NB4 (cell line): ENCODE measurements at places on chromosomes 7 and 10.
A peak's percentile ranks its signal among the peaks of the same experiment; 100 is the strongest.

DNA sequence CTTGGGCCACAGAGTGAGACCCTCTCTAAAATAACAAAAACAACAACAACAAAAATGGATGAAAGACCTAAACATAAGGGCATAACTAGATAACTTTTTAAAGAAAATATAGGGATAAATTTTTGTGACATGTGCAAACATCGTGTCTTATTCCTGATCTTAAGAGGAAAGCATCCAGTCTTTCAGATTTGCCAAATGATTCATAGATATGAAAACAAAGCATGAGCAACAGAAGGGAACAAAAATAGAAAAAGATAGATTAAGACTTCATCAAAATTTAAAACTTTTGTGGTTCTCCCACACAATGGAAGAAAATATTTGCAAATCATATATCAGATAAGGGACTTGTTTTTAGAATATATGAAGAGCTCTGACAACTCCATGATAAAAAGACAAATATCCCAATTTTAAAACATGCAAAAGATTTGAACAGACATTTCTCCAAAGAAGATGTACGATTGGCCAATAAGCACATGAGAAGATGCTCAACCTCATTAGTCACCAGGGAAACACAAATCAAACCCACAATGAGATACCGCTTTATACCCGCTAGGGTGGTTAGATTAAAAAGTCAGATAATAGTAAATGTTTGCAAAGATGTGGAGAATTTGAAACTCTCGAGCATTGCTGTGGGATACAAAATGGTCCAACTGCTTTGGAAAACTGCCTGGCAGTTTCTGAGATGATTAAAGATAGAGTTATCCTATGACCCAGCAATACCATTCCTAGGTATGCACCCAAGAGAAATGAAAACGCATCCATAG lies 20.3 kb downstream of the PPIF start:
- no peak for DNase-seq

DNA sequence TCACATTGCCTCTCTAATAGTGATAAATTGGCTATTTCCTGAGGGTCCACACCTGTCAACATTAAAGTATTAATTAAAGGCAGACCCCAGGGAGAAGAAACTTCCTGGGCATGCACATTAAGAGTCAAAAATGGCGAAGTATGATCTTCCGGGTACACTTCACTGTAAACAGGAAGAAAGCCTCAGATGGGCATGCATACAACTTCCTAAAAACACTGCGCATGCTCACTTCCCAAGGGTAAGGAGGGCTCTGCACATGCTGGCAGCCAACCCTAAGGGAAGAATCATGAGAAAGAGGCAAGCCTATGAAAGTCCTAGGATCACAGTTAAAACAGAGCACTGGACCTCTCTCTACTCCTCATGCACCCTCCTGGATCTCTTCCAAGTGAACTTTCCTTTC lies 80.1 kb upstream of the IMMP2L start:
- no peak for DNase-seq

GRCh38 chr7:150918378-150918777 lies 59.7 kb downstream of the KCNH2 start:
- DNase-seq = no peak

DNA sequence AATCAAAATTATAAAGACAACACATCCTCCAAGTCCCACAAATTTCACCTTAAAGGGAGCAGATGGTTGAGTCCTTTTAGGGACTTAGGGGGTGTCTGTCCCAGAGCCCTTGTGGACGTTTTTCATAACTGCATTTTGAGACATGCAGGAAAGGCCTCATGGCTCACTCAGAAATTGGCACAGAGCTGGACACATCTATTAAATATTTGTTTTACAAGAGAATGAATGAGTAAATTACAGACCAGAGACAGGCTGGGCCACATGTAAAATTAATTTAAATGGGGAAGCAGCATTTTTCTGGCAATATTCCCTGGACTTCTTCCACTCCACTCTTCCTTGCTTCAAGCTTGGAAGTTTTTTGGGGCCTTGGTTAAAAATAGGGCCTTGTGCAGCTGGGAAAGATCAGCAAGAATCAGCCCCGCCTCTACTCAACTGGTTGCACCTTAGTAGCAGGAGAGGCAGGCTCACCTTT lies 20.0 kb downstream of the LAMB1 start:
- no peak for DNase-seq

GRCh38 chr10:80500572-80501380 lies 36.9 kb upstream of the SH2D4B start:
- DNase-seq = peak; percentile 93

- no peak for DNase-seq
Measured at GRCh38 chr7:143040209-143040715, 11.9 kb upstream of the OR6V1 start.

- peak; percentile 60 for DNase-seq
Measured at GRCh38 chr10:69413221-69413865, 3.4 kb downstream of the TACR2 start.

GRCh38 chr7:148915211-148915610 lies 31.1 kb upstream of the EZH2 start:
- DNase-seq = no peak

DNA sequence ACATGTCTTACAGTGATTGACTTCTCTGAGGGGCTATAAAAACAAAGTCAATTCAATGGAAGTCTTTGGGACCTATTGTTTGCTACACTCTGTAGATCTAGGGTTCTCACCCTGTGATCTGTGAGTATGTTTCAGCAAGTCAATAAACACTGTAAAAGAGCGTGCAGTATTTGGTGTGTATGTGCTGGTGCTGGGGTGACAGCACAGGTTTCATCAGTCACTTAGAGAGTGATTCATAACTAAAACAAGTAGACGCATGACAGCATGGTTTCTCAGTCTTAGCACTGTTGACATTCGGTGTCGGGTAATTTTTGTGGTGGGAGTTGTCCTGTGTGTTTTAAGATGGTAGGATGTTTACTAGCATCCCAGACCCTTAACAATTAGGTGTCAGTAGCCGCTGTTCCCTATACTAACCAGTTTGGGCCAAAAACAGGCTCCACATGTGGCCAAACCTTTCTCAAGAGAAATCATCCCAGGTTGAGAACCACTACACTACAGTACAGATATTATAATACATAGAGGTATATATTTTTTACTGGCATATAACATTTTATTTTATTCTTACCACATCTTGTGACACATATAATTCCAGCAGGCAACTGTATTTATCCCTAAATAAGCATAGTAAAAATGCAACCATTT lies 411.8 kb downstream of the ARL4A start:
- no peak for DNase-seq

DNA sequence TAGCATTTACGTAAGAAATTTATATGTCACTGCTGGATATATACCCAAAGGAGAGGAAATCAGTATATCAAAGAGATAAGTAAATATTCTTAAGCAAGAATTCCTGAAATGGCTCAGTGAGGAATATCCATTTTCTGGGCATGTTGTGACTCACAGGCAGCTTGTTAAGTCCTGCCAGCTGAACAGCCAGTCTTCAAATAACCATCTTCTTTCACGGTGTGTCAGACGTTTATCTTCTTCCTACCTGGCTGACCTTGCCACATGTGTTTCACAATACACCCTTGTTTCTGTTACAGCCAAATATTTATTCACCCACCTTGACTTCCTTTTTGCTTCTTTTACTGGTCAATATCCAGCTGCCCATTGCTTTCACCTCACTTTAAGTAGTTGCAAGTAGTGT lies 648.1 kb downstream of the ANKRD7 start:
- no peak for DNase-seq

- no peak for DNase-seq
Measured at GRCh38 chr10:44132361-44133289, 252.3 kb downstream of the CXCL12 start.

GRCh38 chr7:11835260-11835659 lies 3.3 kb upstream of the THSD7A start:
- DNase-seq = peak; percentile 31

- no peak for DNase-seq
Measured at GRCh38 chr10:132518572-132519381, 18.8 kb upstream of the INPP5A start.

DNA sequence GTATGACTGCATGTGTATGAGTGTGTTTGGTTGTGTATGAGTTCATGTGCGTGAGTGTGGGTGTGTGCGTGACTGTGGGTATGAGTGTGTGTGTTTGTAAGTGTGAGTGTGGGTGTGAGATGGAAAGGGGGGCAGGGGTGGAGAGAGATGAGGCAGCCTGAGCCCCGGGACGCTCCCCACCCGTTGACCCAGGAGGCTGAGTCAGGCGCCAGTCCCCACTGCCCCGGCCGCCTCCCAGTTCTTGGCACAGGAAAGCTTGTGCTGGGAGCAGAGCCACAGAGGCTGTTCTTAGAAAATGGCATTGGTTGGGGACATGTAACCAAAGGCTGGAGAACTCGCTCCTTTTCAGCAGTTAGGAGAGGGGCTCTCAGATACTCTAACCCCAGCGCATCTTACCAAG lies 27.8 kb upstream of the NUB1 start:
- no peak for DNase-seq

DNA sequence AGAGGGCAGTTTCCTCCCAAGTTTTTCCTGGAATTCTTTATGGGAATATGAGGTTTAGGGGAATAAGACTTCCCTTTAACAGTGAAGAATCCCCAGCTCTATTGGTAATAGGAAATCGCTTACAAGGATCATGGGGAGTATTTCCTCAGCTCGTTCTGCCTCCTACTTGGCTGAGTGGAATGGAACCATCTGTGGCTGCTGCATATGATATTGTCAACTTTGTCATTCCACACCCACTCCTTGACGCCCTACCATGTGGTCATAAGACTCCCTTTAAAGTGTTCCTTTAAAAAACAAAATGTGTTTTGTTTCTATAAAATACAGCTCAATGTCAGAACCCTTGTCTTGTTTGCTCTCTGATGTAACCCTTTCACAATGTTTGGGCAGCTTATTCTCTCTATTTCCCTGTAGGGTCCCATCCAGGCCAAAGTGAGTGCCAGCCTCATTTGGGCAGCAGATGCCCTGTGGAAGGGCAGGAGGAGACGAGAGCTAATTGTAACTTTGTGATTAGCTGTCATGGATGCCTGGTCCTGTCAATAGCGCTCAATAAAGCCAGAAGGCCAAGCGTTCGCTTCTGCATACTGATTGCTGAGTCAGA lies 33.8 kb upstream of the ATRNL1 start:
- DNase-seq = no peak

DNA sequence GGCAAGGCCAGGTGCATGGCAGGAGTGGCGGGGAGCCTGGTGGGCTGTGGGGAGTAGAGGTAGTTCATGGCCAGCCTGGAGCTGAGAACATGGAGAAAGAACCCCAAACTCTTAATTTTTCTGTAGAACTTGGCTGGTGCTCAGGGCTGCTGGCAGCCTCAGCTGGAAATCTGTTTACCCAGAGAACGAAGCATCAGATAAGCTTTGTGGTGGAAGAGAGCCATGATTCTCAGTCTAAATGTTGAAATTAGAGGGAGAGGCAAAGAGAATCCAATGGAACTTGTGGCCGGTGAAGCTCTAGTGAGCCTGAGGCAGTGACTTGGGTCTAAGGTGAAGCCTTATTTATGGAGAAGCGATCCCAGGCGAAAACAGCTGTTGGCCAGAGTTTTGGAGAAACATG lies 126.4 kb downstream of the CCDC3 start:
- DNase-seq = no peak

DNA sequence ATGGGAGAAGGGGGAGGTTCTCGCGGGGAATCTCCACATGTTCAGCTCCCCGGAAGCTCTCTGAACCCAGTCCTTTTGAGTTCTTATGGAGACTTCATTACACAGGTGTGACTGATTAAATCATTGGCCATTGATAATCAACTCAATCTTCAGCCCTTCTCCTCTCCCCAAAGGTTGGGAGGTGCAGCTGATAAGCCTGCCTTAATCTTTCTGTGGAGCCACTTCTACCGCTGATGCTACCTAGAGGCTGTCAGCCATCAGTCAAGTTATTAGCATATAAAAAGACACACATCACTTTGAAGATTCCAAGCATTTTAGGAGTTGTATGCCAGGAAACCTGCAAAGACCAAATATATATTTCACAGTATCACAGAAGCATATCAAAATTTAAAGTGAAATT lies 91.7 kb downstream of the MARCHF5 start:
- no peak for DNase-seq

DNA sequence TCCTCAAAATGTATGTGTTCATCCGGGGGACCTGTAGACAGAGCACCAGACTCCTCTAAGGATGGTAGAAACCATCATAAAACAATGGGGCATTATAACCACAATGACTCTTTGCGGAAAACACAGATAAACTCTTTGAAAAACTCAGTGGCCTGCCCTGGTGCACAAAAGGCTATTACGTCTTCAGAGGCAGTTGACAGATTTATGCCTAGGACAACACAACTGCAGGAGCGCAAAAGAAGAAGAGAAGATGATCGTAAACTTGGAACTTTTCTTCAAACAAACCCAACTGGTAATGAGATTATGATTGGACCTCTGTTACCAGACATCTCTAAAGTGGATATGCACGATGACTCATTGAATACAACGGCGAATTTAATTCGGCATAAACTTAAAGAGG lies 6.0 kb downstream of the RBM48 start:
- no peak for DNase-seq

DNA sequence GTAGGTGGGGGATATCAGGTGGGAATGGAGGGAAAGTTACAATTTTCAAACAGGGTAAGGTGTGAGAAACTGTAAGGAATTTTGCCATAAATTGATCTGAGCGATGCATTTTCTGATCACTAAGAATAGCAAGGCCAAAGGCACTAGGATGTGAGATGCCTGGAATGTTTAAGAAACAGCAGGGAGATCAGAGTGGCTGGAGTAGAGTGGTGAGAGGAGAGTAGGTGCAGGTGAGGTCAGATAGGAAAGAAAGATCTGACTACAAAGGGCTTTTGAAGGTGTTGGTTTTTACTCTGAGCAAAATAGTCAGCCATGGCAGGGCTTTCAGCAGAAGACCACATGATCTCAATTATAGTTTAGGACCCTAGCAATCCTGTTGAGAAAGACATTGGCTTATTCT lies 55.0 kb downstream of the HDAC9 start:
- no peak for DNase-seq

GRCh38 chr10:60607372-60607771 lies 170.9 kb upstream of the CDK1 start:
- no peak for DNase-seq

DNA sequence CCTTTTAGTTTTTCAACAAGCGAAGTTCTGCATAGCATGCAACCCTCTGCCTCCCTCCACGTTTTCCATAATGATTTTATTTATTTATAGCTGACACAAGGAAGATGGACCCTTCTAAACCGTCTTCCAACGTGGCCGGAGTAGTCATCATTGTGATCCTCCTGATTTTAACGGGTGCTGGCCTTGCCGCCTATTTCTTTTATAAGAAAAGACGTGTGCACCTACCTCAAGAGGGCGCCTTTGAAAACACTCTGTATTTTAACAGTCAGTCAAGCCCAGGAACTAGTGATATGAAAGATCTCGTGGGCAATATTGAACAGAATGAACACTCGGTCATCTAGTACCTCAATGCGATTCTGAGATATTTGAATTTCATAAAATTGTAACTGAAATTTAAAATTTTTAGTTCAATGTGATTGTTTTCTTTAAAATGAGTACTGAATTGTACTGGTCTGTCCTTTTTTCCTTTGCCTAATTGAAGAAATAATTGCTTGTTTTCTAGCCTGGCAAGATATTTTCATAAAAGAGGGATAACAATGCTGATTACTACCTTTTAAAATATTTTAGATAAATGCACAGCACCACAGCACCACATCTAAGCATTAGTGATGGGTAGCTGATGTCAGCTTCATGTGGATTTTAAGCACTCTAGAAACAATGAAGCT lies 41.5 kb upstream of the SLC39A12 start:
- peak; percentile 44 for DNase-seq
